Vagina (tissue), 2 donors: ENCODE measurements at places on chromosomes 1 and 21.

DNA sequence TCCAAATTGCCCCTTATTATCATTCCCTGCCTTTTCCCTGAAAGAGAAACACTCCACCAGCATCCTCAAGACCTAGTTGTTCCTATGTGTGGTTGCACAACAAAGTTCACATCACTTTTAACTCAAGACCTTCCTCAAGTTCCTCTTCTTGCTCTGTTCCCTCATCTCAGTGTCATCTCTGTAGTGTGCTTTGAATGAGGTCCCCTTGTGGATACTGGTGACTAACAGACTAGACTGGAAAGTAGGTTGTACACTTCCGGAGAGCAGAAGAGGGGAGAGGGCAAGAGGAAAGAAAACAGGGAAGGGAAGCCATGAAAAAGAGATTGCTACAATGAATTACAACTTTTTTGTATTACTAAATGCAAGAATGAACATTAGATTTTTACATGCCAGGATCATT, 853.8 kb downstream of the USP25 start:
- DNase-seq = no peak

GRCh38 chr1:213993929-213994328, 6.2 kb downstream of the PROX1 start:
- DNase-seq = no peak

GRCh38 chr1:66312271-66312990, 221.5 kb upstream of the SGIP1 start:
- DNase-seq = no peak

DNA sequence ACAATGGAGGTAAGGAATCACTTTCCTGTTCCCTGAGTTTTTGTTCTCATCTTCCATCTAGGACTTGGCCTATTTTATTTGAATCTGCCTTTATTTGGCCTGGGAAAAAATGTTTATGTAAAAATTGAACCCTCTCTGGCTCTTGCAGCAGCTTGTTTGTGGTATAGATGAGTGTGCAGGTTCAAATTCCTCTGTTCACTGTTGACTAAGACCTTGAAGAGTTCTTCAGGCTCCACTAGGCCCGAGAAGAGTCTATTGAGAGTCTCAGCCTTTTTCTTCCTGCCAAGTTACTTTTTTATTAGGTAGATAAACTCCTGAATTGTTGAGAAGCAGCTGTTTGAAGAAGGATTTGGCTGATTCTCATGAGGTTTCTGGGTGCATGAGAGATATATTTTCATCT, 248.8 kb upstream of the ADGRL2 start:
- no peak for DNase-seq

GRCh38 chr1:33656467-33657005, 184.1 kb downstream of the ZSCAN20 start:
- no peak for DNase-seq

DNA sequence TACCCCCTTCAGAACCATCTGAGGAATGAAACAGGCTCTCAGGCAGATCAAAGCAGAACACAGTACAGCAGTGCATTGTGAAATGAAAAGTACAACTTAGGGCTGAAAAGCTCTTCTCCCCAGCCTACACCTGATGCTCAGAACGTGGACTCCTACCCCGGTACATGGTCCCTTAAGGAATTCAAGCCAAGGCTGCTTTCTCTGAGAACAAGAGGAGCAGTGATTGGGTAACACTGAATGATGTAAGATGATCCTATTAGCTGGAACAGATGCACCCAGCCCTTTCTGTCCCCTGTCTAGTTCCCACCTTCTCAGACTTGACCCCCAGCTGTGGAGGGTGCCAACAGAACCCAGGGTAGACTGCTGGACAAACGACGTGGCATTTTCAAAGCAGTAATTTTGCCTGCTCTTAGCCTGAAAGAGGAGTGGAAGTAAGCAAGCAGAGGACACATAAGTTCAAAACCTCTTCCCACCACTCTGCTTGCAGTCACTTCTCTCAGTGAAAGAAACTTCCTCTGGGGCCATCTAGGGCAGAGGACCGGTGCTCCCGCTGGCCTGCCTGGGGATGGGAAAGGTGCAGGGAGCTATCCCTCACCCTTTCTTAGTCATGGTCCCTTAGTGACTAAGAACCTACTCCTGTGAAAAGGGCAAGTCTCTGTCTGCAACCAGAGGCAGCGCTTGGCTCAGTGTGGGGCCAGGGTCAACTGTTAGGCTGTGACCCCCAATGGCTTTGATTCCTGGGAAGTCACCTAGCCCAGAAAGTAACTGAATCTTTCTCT, 72.7 kb downstream of the TRABD2B start:
- no peak for DNase-seq

GRCh38 chr1:116874733-116875249, 34.9 kb upstream of the PTGFRN start:
- no peak for DNase-seq

DNA sequence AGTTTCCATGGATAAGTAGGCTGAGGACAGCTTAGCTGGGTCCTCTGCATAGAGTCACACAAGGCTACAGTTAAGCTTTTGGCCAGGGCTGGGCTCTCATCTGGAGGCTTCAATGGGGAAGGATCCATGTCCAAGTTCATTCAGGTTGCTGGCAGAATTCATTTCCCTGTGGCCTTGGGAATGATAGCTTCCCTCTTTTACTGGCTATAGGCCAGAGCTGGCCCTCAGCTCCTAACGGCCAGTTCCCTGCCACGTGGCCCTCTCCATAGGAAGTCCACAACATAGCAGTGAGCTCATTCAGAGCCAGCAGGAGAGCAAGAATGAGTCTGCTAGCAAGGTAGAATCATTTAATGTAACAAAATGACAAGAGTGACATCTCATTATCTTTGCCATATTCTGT, 15.1 kb upstream of the PODN start:
- no peak for DNase-seq

GRCh38 chr1:116166655-116167054, 55.5 kb downstream of the MAB21L3 start:
- DNase-seq = no peak

DNA sequence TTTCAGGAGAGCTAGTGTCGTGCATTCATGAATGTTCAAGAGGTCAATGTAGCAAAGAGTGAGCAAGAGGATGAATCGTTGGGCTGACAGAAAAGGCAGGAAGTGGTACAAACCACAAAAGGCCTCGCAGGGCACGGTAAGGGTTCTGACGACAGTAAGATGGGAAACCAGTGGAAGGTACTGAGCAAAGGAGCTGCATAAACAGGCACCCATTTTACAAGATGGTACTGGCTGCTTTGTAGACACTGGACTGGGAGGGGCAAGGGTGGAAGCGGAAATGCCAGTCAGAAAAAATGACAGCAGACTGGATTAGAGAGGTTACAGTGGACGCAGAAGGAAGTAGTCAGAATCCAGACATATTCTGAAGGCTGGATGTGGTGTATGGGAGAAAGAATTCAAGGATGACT, 123.5 kb downstream of the PTPN14 start:
- no peak for DNase-seq

DNA sequence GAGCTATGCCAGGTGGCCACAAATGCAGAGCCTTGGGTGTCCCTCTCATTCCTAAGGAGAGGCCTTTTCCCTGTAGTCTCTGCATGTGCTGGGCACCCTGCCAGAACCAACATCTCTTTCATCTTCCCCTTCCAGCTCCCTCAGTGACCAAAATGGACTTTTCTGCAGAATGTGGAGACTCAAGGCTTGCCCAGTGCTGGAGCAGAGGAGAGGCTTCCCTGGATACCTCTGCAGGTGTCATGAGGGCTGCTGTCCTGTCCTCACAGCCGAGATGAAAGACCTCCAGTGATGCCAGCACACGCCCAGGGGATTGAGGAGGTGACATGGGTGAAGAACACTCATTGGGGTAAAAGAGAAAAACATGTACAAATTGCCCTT, 347.0 kb upstream of the AJAP1 start:
- DNase-seq = no peak

GRCh38 chr21:38325216-38325615, 68.4 kb downstream of the KCNJ15 start:
- no peak for DNase-seq

DNA sequence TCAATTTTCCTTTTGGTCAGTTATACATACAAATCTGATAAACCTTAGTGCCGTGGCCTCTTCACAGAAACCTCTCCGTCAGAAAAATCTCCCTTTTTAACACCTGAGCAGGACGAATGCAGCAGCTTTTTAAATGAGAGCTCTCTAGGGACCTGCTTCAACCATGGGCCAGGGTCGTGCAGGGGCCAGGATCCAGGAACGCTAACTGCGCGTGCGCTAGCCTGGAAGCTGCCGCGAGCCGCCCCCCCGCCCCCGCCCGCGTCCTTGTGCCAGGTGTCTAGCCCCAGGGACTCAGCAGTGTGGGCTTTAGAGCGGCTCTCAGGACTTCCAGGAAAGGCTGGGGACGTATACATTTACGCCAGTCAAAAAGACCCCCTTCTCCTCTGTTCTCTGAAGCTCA, 136.8 kb upstream of the FMN2 start:
- no peak for DNase-seq

- no peak for DNase-seq
These were observed 102.3 kb upstream of the FGGY start for GRCh38 chr1:59194621-59195020.

DNA sequence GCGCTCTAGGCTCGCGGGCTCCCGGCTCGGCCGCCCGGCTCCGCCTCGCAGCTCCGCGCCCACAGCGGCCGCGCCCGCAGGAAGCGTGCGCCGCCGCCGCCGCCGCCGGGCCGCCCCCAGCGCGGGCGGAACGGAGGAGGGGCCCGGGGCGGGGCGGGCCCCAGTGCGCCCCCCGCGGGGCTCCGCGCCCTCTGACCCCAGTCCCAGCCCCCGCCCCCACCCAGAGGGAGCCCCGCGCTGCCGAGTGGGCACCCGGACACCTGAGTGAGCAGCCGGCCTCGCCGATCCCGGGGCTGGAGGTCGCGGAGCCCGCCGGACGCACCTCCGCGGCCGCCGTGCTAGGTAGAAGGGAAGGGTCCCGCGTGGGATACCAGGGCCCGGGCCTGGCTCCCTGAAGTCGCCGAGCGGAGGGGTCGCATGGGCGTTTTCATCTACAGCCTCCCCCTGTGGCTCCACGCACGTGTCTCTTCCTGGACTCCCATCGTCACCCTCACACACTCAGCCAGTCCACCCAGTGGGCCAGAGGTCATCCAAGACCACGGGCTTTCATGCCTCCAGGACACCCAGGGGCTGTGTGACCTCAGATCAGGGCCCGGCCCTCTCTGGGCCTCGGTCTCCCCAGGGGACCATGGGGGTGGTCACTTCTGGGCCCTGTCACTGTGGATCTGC, at the start of gene SDC3:
TSS of gene SDC3 (minus strand) at position 63 of the 669 bp plus-strand sequence. CDS start 172 bp downstream, outside the sequence.
- no peak for DNase-seq

- no peak for DNase-seq
These were observed 23.0 kb downstream of the ACTA1 start for GRCh38 chr1:229410692-229411433.

DNA sequence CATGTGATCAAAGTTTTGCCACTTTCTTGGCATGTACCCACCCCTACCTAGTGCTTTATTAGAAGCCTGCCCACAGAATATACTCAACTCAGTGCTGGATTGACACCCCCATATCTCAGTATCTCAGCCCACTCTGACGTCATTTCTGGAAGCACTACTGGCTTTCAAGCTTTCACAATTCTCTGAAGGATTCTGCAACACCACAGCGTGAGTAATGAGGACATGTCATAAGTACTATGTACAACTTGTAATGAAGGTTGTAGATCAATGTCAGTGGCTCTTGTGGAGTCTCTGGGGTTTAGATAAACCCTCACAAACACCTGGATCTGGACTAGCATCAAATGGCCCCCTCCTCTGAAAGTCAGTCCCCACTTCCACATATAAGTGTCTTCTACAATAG, 57.2 kb downstream of the TNFSF4 start:
- no peak for DNase-seq

DNA sequence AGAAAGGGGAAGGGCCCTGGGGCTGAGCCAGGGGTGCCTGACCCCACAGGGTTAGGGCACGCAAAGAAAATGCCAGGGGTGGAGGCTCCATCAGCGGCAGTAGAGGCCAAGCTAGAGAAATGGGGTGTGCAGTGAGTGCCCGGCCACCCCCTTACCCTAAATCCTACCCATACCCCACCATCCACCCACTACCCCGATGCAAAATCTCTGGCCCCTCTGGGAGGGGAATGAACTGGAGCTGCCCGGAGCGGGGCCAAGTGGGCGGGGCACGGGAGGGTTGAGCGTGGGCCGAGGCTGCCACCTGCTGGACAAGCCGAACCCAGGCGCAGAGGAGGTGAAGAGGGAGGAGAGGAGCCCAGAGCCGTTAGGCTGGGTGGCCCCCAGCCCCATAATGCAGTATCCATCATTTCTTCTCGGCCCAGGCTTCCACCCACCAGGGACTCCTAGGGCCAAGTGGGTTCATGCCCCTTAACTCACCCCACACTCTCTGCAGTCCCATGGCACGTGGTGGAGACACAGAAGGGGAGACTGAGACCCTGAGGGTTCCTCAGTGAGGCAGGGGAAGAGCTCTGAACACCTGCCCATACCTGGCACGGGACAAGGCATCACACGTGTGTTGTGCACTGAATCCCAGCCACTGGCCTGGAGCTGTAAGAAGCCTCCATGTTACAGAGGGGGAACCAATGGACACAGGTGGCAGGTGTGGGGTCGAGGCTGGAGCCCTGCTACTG, 1.4 kb upstream of the C1QC start:
- no peak for DNase-seq

- no peak for DNase-seq
These were observed 117.7 kb upstream of the SGIP1 start for GRCh38 chr1:66416295-66416694.

DNA sequence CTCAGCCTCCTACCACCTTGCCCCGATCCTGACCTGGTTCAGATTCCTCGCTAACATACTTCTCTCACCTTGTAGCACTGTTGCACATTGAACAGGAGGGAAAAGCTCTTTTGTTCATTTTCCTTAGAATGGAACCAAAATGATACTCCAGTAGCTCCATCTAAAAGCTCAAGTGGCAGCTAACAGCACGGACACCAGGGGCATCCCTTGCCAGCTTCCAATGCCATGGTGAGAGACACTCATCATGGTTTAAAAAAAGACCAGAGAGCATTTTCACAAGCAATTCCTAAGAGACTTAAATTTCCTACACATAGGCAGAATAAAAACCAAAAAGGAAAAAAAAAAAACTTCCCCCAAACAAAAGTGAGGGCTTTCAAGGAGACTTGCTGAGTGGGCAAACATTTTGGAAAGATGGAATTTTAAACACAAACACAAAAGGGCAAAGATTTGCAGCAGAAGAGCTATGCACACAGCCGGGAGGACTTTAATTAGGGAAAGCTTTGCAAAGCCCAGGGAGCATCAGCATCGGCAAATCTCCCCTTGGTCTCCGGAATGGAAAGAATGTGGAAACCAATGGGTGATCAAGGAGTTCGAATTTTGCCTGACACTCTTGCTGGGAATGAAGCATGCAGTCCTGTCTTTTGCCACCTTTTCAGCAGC, 84.3 kb downstream of the CAPZB start:
- no peak for DNase-seq

DNA sequence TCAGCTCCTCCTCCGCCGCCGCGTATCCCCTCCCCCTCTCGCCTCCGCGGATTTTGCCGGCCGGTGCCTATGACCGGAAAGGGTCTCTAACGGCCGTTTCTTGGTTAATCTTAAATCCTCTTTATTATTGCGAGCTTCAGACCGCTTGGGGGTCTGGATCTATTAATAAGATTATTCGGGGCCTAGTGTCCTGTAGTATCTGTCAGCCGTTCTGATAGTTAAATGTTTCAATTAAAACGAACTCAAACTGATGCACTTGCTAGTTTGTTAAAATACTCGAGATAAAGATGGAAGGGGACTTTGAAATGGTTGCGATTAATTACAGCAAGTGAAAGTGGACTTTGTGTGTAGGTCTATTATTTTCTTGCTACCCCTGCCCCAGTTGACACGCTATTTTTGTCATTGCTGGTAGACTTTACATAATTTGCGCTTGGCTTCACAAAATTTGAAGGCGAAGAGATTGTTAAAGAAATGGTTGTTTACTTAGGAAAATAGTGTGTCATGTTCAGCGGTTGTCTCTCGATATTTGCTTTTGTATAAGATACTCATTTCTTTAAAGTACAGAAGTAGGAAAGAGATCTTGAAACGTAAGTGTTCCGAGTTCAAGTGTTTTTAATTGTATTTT, 779 bp downstream of the SON start:
- DNase-seq = no peak
